Fibroblast of upper back skin (primary cell): ENCODE measurements at places on chromosomes 3 and 15.

DNA sequence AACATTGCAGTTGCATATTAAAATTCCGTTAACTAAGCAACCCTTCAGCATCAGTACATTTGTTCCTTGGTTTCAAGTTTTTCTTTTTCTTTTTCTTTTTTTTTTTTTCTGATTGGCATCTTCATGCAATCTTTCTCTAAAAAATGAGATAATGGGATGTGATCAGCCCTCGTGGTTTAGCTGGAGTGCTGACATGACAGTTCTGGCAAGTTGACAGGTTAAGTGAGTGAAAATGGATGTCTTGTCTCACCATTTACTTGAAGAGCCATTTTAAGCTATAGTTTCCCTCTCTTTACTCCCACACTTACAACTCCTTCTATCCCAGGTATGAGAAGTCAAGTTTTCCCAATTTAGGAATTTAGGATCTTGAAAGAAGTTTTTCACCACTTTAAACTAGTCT, 495.2 kb downstream of the ROBO2 start:
- DNase-seq, result no peak

GRCh38 chr3:195154793-195155535, 116.0 kb downstream of the XXYLT1 start:
- DNase-seq, result peak; percentile 98

- peak; percentile 76 for DNase-seq
These were observed 91.4 kb upstream of the TJP1 start for GRCh38 chr15:29913528-29914135.

DNA sequence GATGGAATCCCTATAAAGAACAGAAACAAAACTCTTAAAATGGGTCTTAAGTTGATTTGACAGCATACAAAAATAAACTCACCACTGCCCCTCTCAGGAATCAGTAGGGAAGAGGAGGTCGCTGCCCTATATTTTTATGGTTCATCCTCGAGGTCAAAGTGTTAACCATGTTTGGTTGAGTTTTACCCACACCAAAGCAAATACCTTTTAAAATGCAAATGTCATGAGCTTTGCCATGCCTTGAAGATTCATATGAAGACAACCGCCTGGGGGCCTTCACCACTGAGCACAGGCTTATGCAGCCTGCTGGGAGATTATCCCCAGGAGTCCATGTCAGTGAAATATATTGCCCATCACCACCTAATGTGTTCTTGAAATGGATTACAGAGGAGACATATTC, 66.1 kb downstream of the GLB1 start:
- DNase-seq, result no peak
